ENCODE measurements at places on chromosomes 12 and 14. TPM values are rescaled to one million over a fixed set of nuclear protein-coding genes. Genes with fewer than 3 reads are reported as not detected.

DNA sequence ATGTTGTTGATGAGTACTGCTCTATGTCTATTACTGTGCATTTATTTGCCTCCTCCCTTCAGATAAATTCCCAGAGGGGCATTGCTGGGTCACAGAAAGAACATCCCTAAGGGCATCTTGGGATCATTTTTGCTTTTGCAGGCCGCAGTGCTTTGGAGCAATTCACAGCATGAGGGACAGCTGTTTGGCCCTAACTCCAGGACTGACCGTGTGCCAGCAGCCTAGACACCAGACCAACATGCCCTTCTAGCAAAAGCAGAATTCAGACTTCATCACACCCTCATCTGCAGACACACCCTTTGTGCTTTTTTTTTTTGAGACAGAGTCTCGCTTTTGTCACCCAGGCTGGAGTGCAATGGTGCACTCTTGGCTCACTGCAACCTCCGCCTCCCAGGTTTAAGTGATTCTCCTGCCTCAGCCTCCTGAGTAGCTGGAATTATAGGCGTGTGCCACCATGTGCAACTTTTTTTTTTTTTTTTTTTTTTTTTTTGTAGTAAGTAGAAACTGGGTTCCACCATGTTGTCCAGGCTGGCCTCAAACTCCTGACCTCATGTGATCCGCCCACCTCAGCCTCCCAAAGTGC lies 31.0 kb downstream of the RNF34 start:
- no peaks in the 10 kb centered on the region for H3K4me1 ChIP-seq
- H3K36me3 ChIP-seq = peaks cover 15% of the 10 kb centered on the region
- no peak overlapping the region for H3K4me3 ChIP-seq
- no peak overlapping the region for H3K27ac ChIP-seq
- H3K27me3 ChIP-seq = no peaks in the 10 kb centered on the region
- no peak for DNase-seq

- peak overlapping the region; percentile 74 for H3K27ac ChIP-seq
- H3K27me3 ChIP-seq = no peaks in the 10 kb centered on the region
- peak; percentile 69 for DNase-seq
Observed at GRCh38 chr12:31362759-31363415, 36.9 kb upstream of the SINHCAF start.

DNA sequence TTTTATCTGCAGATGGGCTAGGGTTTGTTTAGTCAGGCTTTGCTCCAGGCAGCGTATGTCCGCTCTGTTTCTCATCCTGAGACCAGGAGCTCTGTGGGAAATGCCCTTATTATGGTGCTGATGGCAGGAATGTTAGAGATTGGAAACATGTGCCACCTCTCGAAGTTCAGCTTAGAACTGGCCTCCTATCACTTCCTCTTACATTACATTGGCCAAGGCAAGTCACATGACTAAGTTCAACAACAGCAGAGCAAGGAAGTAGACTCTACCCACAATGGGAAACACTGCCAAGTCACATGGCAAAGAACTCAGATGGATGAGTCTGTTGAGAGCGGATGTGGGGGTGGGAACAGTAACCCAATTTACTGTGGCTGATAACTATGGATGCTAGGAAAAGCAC lies 161.9 kb upstream of the WSCD2 start:
- no peaks in the 10 kb centered on the region for H3K36me3 ChIP-seq
- no peak for DNase-seq
- H3K27ac ChIP-seq = no peak overlapping the region
- no peaks in the 10 kb centered on the region for H3K4me1 ChIP-seq

- no peak for DNase-seq
- H3K4me1 ChIP-seq = no peaks in the 10 kb centered on the region
- no peaks in the 10 kb centered on the region for H3K36me3 ChIP-seq
- H3K27ac ChIP-seq = no peak overlapping the region
- H3K27me3 ChIP-seq = no peaks in the 10 kb centered on the region
Observed at GRCh38 chr12:108896336-108896735, 16.4 kb downstream of the DAO start.

- H3K4me3 ChIP-seq = no peak overlapping the region
- no peak for DNase-seq
- H3K27me3 ChIP-seq = no peaks in the 10 kb centered on the region
- H3K27ac ChIP-seq = no peak overlapping the region
Observed at GRCh38 chr12:46647034-46647433, 178.8 kb downstream of the SLC38A4 start.

DNA sequence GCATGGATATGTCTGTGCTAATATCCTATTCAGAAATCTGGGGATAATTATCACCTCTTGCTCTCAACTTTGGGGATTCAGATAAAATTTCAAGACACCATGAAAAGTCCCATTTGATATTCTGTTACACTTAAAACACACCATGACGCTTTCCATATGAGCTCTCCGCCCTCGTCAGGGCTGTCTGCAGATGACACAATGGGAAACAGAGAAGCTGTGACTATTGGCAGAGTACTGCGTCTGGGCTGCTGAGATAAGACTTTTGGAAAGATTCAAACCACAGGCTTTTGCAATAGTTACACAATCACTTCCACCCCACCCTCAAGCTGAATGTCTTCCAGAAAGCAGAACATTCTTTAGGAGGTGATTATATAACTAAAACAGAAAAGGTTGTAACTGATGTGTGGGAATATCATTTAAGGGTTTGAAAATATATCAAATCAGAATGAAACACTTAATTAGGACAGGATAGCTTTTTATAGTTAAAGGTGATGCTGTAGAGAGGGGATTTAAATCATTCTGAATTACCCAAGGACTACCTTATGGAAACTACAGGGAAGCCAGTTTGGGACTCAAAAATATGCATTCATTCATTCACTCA lies 75.3 kb upstream of the TMPO start:
- H3K27me3 ChIP-seq = no peaks in the 10 kb centered on the region
- no peak overlapping the region for H3K27ac ChIP-seq
- peak; percentile 42 for DNase-seq
- no peaks in the 10 kb centered on the region for H3K36me3 ChIP-seq

GRCh38 chr14:30698463-30698862 lies 76.3 kb downstream of the SCFD1 start:
- H3K4me1 ChIP-seq = no peaks in the 10 kb centered on the region
- peaks cover 5% of the 10 kb centered on the region for H3K36me3 ChIP-seq
- H3K4me3 ChIP-seq = no peak overlapping the region
- DNase-seq = peak; percentile 27
- no peak overlapping the region for H3K27ac ChIP-seq

GRCh38 chr14:89954070-89955021 lies at the start of gene EFCAB11:
TSS of gene EFCAB11 (minus strand) at chr14:89954730. CDS start at chr14:89954660, 70 bp downstream.
- peak within 1 kb of the TSS; percentile 87 for H3K4me3 ChIP-seq
- DNase-seq = peak; percentile 98
- no peaks in the 10 kb centered on the region for H3K4me1 ChIP-seq

The PRIMA1 gene
- total RNA-seq = 4.4 TPM

The PIWIL1 gene
- not detected for total RNA-seq

Data from colonic mucosa (tissue), 4 donors.